Tongue (tissue), 3 donors: ENCODE measurements at places on chromosomes 12 and 14. TPM values are rescaled to one million over a fixed set of nuclear protein-coding genes. Genes with fewer than 3 reads are reported as not detected.

- no peak for DNase-seq
Observed at GRCh38 chr12:49357103-49357678, 10.1 kb upstream of the SPATS2 start.

DNA sequence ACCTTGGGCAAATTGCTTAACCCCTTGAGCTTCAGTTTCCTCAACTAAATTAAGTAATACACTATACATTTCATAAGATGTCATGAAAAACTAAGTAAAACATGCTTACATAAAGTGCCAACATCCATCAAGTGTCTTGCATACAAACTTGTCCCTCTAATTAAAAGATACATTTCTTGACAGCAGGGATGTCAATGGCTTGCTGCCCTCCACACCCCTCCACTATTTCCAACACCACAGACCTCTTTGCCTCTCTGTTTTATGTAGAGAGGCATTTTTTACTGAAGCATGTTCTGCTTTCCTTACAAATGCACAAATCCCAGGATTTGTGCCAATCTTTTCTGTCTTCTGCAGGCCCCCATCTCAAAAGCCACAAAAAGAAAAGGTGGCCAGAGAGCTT lies 89.0 kb upstream of the HOXC13 start:
- no peak for DNase-seq

TAS2R50 gene
- total RNA-seq = 10.7 TPM

CIROP gene
- total RNA-seq = not detected

DUSP16 gene
- total RNA-seq = 30.1 TPM

- DNase-seq = no peak
Observed at GRCh38 chr14:88919502-88919901, 95.1 kb downstream of the TTC8 start.

DNA sequence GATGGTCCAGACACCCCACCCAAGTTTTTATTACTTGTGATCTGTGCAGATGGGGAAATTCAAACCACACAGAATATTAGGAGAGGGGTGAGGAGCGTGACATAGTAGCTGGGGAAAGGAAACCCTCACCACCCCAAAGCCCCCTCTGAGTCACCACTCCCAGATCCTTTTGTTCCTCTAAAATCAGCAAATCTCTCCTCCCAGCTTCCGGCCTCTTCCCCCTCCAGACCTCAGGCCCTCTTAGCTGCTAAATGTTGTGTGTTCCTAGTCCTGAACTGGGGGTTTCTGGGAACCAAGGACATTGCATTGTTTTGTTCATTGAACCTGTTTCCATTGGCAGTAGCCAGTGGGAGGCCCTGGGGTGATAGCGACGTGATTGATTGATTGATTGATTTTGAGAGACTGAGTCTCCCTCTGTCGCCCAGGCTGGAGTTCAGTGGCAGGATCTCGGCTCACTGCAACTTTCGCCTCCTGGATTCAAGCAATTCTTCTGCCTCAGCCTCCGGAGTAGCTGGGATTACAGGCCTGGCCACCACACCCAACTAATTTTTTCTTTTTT lies 5.9 kb upstream of the ORAI1 start:
- DNase-seq = no peak

- DNase-seq = no peak
Observed at GRCh38 chr12:28936221-28936620, 212.9 kb upstream of the FAR2 start.

GRCh38 chr12:62291864-62292760 lies 31.9 kb downstream of the USP15 start:
- DNase-seq = no peak

NGB gene
- not detected for total RNA-seq

KTN1 gene
- 209 TPM for total RNA-seq

DNA sequence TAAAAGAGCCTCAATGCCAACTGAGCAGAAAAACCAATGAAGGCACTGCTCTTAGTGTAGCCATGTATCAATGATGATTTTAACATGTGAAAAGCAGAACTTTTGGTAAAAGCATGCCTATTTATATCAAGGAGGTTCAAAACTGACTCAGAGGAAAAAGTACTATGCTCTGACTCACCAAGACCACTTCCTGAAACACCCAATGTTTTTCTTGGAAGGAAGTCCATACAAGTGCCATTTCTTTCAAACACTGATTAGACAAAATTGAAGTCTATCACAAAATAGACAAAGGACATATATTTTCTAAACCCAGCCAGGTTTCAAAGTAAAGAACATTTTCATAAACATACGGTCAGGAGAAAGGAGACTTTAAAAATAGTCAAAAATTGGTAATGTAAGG lies 88.6 kb downstream of the EPS8 start:
- no peak for DNase-seq

- DNase-seq = no peak
Observed at GRCh38 chr14:35806006-35806907, 2.8 kb downstream of the RALGAPA1 start.

DNA sequence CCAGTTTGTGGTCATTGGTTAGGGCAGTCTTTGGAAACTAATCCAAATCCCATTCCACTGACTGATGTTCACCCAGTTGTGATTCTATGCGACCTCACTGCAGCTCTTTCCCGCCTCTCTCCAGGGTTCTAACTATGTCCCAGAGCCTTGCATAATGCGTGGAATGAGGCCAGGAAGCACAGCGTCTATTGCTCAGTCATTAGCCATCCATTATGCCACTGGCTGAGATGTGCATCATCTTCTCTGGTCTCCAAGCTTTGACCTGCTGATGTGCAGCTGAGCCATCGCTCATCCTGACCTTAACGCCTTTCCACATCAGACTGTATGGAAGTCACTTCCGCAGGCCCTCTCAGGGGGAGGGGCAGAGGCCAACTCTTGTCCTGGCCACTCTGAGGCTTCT lies 115.4 kb upstream of the VRK1 start:
- DNase-seq = no peak

DNA sequence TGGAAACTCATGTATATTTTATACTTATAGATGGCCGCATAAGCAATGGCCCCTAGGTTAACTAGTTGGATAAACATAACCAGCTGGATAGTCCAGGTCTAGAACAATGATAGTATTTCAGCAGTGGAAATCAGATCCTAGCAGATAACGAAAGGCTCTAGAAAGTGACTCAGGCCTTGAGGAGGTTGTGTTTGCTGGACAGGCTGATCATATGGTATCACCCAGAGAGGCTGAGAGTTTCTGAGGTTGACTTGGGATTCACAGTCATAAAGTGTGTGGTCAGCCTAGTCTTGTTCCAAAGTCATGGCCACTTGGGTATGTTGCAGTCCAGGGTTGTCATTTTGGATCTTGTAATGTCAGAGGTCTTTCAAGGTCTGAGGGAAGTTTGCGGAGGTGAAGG lies 16.8 kb downstream of the FLVCR2 start:
- no peak for DNase-seq

GRCh38 chr14:104271391-104271790 lies 133.0 kb downstream of the KIF26A start:
- DNase-seq = no peak

DNA sequence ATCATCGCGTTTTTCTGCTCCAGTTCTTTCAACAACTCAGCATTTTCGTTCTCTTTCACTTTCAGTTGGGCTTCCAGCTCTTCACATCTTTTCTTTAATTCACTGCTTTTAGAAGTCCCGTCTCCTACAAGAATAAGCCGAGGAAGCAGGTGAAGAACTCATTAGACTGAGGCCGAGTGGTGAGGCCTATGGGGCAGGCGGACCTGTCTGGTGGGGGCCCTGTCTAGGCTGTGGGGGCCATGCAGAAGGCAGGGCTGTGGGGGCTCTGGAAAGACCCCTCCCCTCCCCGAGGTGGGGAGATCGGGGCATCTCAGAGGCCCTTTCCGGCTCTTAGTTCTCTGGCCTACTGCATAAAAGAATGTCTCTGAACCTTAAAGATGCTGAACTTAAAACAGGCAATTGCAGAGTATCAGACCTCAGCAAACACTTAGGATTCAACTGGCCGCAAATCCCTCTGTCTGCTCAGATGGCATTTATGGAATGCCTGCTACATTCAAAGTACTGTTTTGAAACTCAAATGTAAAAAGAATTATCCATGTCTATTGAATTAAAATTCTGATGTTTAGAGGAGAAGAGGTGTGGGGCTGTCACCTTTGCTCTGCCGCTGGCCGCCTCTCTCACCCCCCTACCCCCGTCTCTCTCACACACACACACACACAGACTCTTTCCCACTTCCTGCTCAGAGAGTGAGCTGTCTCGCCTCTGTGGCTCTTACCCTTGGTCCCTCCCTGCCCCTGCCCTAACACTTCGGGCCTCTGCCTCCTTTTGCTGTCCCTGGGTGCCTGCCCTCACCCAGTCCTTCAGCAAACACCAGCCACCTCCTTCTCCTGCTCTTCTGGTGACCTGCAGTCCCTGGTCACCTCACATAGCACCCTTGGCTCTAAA lies 34.7 kb downstream of the CCDC92 start:
- DNase-seq = no peak

DNA sequence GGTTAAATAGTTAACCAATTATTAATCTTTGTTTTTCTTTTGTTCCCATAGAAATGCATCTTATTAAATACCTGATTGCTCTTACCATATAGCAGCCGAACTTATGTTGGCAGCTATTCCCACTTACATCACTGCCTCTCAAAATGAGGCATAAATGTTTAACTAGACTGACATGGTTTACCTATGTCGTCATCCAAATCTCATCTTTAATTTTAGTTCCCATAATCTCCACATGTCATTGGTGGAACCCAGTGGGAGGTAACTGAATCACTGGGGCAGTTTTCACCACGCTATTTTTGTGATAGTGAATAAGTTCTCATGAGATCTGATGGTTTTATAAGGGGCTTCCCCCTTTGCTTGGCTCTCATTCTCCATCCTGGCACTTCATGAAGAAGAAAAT lies 499.2 kb upstream of the ATP2B1 start:
- DNase-seq = no peak

- no peak for DNase-seq
Observed at GRCh38 chr12:67884596-67884995, 104.7 kb upstream of the IFNG-AS1 start.

GRCh38 chr14:89533136-89533535 lies 116.1 kb upstream of the FOXN3 start:
- no peak for DNase-seq
